ENCODE measurements at places on chromosomes 3 and 15.
A peak's percentile ranks its signal among the peaks of the same experiment; 100 is the strongest.

DNA sequence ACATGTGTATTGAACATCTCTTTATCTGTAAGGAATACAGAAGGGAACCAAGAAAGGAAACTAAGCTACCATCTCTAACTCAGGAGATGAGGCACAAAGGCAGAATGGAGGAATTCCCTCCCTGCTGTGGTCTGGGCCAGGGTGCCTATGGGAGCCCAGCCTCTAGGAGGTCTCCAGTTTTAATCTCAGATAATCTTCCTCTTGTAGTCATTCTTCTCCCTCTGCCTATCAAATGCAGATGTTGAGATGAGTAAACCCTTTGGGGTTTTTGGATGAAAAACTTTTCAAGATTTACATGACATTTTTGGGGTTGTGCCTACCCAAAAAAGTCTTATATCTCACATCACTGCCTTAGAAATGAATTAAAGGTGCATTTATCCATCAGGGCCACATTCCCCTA is 23.3 kb downstream of the SCG5 start:
- no peaks in the 10 kb centered on the region for H3K36me3 ChIP-seq

DNA sequence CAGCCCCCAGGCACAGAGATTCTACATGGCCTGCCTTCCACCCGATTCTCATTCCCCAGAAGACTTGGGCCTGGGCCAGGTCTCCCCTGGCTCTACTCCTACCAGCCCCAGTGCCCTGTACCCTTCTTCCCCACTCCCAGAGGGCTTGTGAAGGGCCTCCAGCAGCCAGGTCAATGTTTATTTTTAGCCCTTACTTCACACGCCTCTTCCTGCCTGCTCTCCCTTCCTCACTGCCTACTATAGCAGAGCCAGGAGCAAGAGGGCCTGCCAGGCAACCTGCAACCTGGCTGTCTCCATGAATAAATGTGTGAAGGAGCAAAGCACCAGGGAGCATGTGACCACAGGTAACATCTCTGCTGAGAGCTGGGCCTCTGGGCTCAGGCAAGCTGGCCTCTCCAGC is 26.4 kb upstream of the APEH start:
- peak; percentile 48 for DNase-seq
- peak overlapping the region; percentile 53 for H3K27ac ChIP-seq
- H3K4me1 ChIP-seq: peaks cover 9% of the 10 kb centered on the region
- no peaks in the 10 kb centered on the region for H3K36me3 ChIP-seq
- H3K4me3 ChIP-seq: no peak overlapping the region

- H3K27me3 ChIP-seq: no peaks in the 10 kb centered on the region
- no peak overlapping the region for H3K4me3 ChIP-seq
- no peak overlapping the region for H3K27ac ChIP-seq
- no peaks in the 10 kb centered on the region for H3K36me3 ChIP-seq
- peaks cover 7% of the 10 kb centered on the region for H3K4me1 ChIP-seq
Observed at GRCh38 chr3:65443739-65444446, 594.8 kb downstream of the MAGI1 start.

DNA sequence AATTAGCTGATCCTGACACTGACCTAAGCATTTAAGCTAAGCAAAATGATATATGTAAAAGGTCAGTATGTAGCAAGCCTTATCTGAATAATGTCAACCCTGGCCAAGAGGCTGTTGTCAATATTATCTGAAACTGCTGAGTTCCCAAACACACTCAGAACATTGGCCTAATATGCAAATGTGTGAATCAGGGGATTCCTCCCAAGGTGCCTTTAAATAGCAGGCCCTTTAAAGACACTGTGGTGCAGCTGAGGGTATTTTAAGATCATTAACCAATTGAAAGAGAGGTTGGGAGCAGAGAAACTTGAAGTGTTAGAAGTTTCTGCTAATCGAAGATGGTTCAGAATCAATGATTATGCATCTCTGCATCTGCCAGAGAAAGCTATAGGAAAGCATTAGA is 207.0 kb downstream of the NTRK3 start:
- DNase-seq: no peak
- no peak overlapping the region for H3K4me3 ChIP-seq
- H3K4me1 ChIP-seq: no peaks in the 10 kb centered on the region
- no peak overlapping the region for H3K27ac ChIP-seq
- H3K36me3 ChIP-seq: no peaks in the 10 kb centered on the region
- H3K27me3 ChIP-seq: no peaks in the 10 kb centered on the region

DNA sequence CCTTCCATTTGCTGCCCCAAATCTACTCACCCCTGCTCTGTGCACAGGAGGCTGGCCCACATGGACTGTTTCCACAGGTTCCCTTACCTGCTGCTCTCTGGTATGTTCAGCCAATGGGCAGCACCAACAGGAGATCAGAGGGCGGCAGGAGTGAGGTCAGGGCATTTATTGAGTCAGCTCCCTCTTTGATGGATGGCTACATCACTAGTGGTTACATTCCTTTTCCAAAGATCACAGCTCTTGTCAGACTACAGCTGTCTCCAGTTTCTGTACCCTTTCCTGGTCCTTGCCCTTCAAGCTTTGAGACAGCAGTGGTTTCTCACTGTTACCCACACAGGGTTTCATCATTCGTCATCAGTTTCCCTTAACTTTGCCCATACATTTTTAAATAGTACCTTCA is 325.1 kb downstream of the SUCLG2 start:
- H3K4me1 ChIP-seq: no peaks in the 10 kb centered on the region
- DNase-seq: no peak
- no peaks in the 10 kb centered on the region for H3K36me3 ChIP-seq
- H3K27me3 ChIP-seq: no peaks in the 10 kb centered on the region
- H3K4me3 ChIP-seq: no peak overlapping the region

GRCh38 chr3:108475220-108475782 is 35.1 kb downstream of the MYH15 start:
- H3K27me3 ChIP-seq: no peaks in the 10 kb centered on the region
- no peak for DNase-seq
- no peak overlapping the region for H3K4me3 ChIP-seq
- H3K27ac ChIP-seq: no peak overlapping the region

DNA sequence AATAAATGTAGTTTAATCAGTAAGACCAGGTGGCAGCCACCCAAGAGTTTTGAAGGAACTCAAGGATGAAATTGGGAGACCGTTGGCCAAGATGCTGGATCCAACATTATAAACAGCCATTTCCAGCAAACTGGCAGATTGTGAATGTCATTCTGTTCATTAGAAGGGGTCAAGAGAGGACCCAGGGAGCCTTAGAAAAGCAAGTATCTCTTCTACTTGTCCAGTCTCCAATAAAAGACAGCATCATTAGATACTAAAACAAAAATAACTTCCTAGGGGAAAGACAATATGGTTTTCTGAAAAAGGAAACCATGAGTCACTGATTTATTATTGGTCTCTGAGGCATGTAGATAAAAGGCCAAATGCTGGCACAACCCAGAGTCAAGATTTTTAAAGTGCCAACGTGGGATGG is 67.9 kb downstream of the GADL1 start:
- H3K27ac ChIP-seq: peak overlapping the region; percentile 81
- no peak overlapping the region for H3K4me3 ChIP-seq
- H3K4me1 ChIP-seq: peaks cover 16% of the 10 kb centered on the region
- no peaks in the 10 kb centered on the region for H3K27me3 ChIP-seq

- H3K4me1 ChIP-seq: no peaks in the 10 kb centered on the region
- DNase-seq: no peak
Observed at GRCh38 chr15:29403772-29404171, 134.2 kb upstream of the NSMCE3 start.

DNA sequence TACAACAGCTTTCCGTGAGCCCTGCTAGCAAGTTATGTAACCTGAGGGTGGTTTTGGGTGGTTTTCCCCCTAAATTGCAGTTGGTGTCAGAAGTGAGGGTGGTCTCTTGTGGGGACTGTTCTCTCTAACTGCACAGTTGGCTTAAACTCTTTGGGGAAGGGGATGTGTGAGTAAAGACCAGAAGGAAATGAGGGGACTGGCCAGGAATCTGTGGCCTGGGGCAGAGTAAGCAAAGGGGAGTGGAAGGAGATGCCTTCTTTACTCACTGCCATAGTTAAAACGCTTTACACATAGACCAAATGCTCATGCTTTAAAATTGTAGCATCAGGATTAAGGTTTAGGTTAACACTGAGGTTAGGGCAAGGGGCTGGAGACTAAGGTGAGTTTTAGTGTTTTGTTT is 21.2 kb upstream of the XIRP1 start:
- H3K27ac ChIP-seq: no peak overlapping the region
- no peaks in the 10 kb centered on the region for H3K27me3 ChIP-seq
- no peak for DNase-seq

GRCh38 chr3:119500265-119500664 is 1.9 kb downstream of the TIMMDC1 start:
- H3K4me1 ChIP-seq: peaks cover 27% of the 10 kb centered on the region
- H3K27me3 ChIP-seq: no peaks in the 10 kb centered on the region
- H3K36me3 ChIP-seq: peaks cover 41% of the 10 kb centered on the region
- peak overlapping the region; percentile 88 for H3K4me3 ChIP-seq
- no peak for DNase-seq

- no peaks in the 10 kb centered on the region for H3K4me1 ChIP-seq
- DNase-seq: no peak
- H3K27ac ChIP-seq: no peak overlapping the region
- H3K4me3 ChIP-seq: no peak overlapping the region
Observed at GRCh38 chr3:150779402-150779858, 16.5 kb upstream of the SIAH2 start.

- H3K4me1 ChIP-seq: no peaks in the 10 kb centered on the region
- H3K27me3 ChIP-seq: no peaks in the 10 kb centered on the region
- no peak for DNase-seq
- no peak overlapping the region for H3K27ac ChIP-seq
Observed at GRCh38 chr3:9218514-9218846, 31.0 kb downstream of the SRGAP3 start.

Data from heart right ventricle (tissue), 16 donors.